ENCODE measurements at places on chromosomes 11 and 22.

GRCh38 chr11:115411120-115411519 lies 93.1 kb downstream of the CADM1 start:
- DNase-seq, result no peak
- H3K4me1 ChIP-seq, result peaks cover 6% of the 10 kb centered on the region
- no peaks in the 10 kb centered on the region for H3K27me3 ChIP-seq
- no peak overlapping the region for H3K27ac ChIP-seq
- no peaks in the 10 kb centered on the region for H3K36me3 ChIP-seq
- no peak overlapping the region for H3K4me3 ChIP-seq

DNA sequence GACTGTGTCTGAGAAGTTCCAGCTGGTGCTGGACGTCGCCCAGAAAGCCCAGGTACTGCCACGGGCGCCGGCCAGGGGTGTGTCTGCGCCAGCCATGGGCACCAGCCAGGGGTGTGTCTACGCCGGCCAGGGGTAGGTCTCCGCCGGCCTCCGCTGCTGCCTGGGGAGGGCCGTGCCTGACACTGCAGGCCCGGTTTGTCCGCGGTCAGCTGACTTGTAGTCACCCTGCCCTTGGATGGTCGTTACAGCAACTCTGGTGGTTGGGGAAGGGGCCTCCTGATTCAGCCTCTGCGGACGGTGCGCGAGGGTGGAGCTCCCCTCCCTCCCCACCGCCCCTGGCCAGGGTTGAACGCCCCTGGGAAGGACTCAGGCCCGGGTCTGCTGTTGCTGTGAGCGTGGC lies 47.9 kb downstream of the GRAMD4 start:
- no peaks in the 10 kb centered on the region for H3K27me3 ChIP-seq
- peaks cover 12% of the 10 kb centered on the region for H3K4me1 ChIP-seq
- H3K4me3 ChIP-seq, result no peak overlapping the region
- no peak overlapping the region for H3K27ac ChIP-seq
- peaks cover 80% of the 10 kb centered on the region for H3K36me3 ChIP-seq

DNA sequence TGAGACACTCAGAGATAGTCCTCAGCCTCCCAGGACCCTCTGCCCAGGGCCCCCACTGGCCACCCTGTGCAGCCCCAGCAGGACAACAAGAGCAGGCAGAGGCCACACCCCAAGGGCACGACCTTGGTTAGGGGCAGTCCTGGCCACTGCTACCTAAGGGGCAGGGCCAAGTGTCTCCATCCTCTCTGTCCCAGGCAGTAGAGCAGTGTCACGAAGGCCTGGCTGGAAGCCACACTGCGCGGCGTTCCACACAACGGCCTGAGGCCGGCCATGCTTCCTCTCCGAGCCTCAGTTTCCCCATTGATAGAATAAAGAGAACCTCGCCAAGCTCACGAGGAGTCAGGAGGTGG lies 1074.3 kb downstream of the BRD1 start:
- no peaks in the 10 kb centered on the region for H3K36me3 ChIP-seq
- no peaks in the 10 kb centered on the region for H3K4me1 ChIP-seq
- H3K27ac ChIP-seq, result no peak overlapping the region

GRCh38 chr11:64267207-64267945 lies 16.0 kb downstream of the PLCB3 start:
- no peak for DNase-seq
- H3K27me3 ChIP-seq, result no peaks in the 10 kb centered on the region
- peaks cover 41% of the 10 kb centered on the region for H3K36me3 ChIP-seq
- no peak overlapping the region for H3K4me3 ChIP-seq
- peak overlapping the region; percentile 95 for H3K27ac ChIP-seq

DNA sequence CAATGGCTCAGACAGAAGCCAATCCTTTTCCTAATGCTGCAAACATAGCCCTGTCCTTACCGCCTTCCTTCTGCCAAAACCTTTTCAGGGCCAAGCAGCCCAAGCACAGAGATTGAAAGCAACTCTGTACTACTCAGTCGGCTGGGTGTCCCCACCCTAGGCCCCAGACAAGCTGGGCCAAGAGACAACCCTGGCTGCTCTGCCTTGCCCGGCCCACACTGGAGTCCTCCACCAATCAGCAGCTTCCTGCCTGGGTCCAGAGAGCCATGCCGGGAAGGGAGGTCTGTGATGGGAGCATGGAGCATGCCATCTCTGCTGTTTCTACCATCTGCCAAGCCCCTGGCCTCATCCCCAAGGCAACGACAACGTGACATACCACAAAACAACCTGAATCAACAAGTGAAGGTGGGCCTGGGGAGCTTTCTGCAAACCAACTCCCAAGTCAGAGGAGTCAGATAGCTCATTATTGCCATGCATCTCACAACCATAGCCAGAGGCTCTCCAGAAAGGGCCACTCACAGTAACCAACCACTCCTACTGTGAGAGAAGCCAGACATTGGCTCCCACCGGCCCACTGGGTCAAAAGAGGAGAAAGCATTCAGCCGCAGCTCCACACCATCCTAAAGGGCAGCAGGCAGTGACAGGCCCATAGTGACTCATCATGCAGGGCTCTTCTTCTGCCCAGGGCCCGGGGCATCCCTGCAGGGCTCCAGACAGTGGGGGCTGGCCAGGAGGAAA lies 18.2 kb downstream of the PATZ1 start:
- no peak overlapping the region for H3K27ac ChIP-seq
- H3K4me3 ChIP-seq, result no peak overlapping the region
- DNase-seq, result no peak

- DNase-seq, result no peak
- peaks cover 8% of the 10 kb centered on the region for H3K27me3 ChIP-seq
- H3K36me3 ChIP-seq, result no peaks in the 10 kb centered on the region
- H3K27ac ChIP-seq, result no peak overlapping the region
Observed at GRCh38 chr22:48589901-48590300, 1237.8 kb downstream of the BRD1 start.

DNA sequence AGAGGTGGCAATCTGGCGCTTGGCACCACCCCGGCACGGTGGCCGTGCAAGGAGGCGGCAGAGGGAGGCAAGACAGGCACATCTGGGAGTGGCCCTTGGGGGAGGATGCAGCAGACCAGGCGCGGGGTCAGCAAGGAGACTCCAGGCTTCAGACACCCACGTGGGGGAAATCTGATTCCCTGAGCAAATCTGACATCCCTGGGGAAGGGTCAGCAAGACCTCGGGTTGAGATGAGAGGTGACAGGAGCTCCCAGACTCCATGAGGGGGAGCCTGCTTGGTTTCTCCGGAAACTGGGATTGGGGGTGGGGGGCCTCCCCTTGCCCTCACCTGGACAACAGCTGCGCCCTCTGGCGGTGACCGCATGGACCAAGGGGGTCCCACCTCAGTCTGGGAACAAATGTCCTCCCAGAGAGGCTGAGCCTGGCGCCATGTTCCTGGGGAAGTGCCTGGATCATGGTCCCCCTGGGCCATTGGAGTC lies 4.0 kb upstream of the RCOR2 start:
- H3K27ac ChIP-seq, result no peak overlapping the region
- no peaks in the 10 kb centered on the region for H3K27me3 ChIP-seq
- no peak overlapping the region for H3K4me3 ChIP-seq
- peaks cover 43% of the 10 kb centered on the region for H3K4me1 ChIP-seq
- DNase-seq, result no peak

DNA sequence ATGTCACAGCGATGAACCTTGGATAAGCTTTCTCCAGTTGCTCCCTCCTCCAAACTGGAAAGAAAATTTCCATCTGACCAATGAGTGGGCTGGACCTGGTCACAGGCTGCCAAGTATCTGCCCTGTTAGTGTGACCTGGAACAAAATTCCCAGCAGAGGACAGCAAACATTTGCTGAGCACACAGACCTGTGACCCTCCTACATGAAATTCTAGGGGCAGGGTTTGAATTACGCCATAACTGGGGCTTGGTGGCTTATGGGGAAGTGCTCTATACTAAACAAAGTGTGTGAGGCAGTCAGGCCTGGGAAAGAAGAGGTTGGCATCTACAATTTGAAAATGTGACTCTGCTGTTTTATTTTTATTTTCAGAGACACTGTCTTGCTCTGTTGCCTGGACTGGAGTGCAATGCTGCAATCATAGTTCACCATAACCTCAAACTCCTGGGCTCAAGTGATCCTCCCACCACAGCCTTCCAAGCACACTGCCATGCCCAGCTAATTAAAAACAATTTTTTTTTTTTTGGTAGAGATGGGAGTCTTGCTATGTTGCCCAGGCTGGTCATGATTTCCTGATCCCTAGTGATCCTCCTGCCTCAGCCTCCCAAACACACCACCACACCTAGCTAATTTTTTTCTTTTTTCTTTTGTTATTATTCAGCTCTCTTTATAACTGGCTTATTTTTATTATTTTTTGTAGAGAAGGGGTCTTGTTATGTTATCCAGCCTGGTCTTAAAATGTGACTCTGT lies 13.6 kb upstream of the XBP1 start:
- no peak overlapping the region for H3K4me3 ChIP-seq
- peak; percentile 73 for DNase-seq
- H3K27me3 ChIP-seq, result no peaks in the 10 kb centered on the region
- peak overlapping the region; percentile 1 for H3K27ac ChIP-seq

GRCh38 chr11:18701614-18702216 lies 3.1 kb downstream of the TMEM86A start:
- no peak overlapping the region for H3K4me3 ChIP-seq
- no peak overlapping the region for H3K27ac ChIP-seq
- no peaks in the 10 kb centered on the region for H3K27me3 ChIP-seq
- H3K4me1 ChIP-seq, result peaks cover 44% of the 10 kb centered on the region
- no peak for DNase-seq

DNA sequence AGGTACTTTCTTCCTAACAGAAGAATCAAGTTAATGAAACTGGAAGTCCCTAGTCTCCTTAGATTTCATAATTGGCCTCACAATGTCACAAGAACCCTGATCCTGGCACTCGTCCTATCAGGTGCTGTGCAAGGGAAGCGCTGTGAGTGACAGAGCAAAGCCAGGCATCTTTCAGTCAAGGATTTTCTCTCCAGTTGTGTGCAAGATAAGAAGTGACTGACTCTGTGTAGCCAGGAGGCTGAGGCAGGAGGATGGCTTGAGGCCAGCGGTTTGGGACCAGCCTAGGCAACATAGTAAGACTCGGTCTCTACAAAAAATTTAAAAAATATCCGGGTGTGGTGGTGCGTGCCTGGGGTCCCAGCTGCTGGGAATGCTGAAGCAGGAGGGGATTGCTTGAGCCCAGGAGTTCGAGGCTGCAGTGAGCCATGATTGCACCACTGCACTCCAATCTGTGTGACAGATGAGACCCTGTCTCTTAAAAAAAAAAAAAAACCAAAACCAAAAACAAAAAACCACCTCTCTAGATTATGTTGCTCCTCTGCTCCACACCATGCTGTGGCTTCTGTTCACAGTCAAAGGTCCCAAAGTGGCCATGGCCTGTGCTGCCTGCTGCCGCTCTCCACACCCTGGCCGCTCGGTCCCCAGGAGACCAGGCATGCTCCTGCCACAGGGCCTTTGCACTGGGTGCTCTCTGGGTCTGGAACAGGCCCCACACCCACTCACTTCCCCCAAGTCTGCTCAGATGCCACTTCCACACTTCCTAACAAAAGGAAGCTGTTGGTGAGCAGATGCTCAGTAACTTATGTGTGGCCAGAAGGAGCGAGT lies 54.2 kb upstream of the CLDN5 start:
- peaks cover 18% of the 10 kb centered on the region for H3K27me3 ChIP-seq
- peaks cover 8% of the 10 kb centered on the region for H3K4me1 ChIP-seq
- H3K36me3 ChIP-seq, result no peaks in the 10 kb centered on the region
- no peak for DNase-seq
- no peak overlapping the region for H3K27ac ChIP-seq
